ENCODE measurements at places on chromosomes 16 and 17.

DNA sequence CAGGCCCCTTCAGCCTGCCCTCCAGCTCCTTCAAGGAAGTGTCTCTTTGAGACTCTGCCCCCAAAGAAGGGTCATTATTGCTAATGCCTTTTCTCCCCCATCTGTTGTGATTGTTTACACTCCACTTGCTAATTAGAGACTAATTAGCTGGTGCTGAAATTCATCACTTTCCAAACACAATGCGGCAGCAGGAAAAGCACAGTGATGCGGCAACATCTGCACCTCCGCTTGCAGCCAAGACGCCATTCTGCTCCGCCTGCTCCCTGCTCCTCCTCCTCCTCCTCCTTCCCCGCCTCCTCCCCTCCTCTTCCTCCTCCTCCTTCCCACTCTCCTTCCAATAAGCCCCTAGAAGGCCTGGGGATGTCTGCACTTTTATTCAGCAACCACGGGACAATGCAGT lies 110.5 kb downstream of the SDK2 start:
- DNase-seq, result no peak

- no peak for DNase-seq
Observed at GRCh38 chr17:71080937-71081336, 911.6 kb downstream of the KCNJ2 start.

- DNase-seq, result no peak
Observed at GRCh38 chr16:49998991-49999390, 26.0 kb upstream of the CNEP1R1 start.

- DNase-seq, result no peak
Observed at GRCh38 chr16:85641776-85642176, 28.7 kb downstream of the GSE1 start.

- peak; percentile 51 for DNase-seq
Observed at GRCh38 chr17:36148559-36149295, 27.7 kb downstream of the TBC1D3B start.

DNA sequence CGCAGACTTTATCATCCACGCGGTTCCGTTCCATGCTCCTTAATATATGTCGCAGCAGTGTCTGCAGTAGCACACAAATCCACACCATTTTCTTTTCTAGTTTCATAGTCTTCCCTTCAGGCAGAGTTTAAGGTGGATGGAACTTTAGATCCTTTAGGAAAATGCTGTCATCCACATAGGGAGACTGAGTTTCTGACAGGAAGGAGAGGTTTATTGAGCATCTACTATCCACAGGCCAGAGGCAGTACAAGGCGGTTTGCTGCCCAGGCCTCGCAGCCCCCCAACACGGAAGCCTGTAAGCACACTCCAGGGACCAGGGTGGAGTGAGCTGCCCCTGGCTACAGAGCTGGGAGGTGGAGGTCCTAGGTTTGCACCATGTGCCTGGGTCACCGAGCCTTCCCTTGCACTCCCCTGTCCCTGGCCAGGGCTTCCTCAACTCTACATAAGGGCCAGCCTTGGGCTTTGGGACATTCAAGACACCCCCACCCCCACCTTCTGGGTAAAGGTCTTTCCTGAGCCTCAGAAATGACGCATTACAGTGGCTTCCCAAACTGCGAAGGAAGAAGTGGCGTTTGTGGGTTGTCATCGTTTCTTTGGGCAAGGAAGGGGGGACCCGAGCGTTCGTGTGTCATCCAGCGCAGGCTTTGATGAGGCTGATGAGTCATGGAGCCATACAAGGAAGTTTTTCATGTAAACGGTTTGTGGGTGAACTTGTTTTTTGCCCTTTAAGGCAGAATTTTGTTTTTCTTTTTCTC lies 146.5 kb upstream of the PLCG2 start:
- peak; percentile 88 for DNase-seq

- DNase-seq, result no peak
Observed at GRCh38 chr17:7370853-7371252, 10.0 kb upstream of the TNK1 start.

DNA sequence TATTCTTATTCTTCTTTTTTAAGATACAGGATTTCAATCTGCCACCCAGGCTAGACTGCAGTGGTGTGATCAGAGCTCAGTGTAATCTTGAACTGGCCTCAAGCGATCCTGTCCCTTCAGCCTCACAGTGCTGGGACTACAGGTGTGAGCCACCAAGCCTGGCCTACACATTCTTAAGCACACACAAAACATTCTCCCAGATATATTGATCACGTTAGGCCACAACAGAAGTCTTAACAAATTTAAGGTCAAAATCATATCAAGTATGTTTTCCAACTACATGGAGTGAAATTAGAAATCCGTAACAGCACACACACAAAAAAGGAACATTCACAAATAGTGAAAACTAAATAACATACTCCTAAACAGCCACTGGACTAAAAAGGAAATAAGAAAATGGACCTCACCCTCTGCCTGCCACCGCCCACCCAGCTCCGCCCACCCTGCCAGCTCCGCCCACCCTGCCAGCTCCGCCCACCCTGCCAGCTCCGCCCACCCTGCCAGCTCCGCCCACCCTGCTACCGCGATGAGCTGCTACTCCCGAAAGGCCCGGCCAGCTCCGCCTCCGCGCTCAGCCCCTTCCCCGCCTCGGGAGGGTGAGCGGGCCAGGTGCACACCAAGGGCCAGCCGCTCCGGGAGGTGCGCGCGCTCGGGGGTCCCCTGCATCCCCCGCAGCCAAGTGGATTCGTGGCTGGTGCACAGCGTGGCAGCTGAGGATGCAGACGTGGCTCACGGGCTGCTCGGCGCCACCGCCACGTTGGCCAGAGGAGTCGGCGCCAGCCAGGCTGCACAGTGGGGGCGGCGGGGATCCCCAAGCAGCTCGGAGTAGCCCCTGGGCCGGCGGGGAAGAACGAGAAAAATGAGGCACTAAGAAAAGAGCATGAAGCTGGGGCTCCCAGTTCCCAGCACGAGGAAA lies 41.2 kb downstream of the C16orf87 start:
- DNase-seq, result peak; percentile 54

DNA sequence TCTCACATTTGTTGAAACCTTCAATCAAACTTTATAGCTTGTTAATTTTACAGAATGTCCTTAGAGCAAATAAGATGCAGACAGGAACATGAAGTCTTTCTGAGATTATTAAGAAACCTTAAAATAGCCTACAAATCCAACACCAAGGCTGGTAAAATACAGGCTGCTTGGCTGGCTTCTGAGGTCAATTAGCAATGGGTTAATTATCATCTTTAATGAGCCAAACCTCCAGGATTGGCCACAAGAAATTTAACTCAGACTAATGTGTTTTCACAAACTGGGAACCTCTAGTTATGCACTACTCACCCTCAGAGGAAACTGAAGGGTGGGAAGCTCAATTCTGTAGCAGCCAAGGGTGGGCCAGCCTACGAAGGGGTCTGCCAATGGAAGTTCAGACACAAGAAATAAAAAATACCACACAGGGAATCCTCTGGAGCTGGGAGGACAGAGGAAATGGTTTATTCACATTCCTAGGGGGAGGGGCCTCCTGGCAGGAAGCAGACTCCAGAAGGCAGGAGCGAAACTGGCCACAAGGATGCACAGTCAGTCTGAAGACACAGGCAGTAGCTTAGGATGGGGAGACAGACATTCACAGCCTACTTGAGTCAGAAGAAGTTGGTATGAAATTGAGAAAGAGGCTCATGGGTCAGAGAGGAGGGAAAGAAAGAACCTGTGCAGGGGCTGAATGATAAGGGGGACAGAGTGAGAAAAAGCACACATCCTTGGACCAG lies 36.1 kb downstream of the HIC1 start:
- peak; percentile 96 for DNase-seq

DNA sequence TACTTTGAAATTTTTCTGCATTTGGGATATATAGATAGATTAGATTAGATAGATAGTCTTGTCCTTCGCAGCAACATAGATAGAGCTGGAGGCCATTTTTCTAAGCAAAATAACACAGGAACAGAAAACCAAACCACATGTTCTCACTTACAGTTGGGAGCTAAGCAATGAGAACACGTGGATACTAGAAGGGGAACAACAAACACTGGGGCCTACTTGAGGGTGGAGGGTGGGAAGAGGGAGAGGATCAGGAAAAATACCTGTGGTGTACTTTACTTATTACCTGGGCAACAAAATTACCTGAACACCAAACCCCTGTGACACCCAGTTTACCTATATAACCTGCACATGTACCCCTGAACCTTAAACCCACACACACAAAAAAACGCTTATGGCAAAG lies 14.3 kb downstream of the PRKAR1A start:
- no peak for DNase-seq

- DNase-seq, result peak; percentile 6
Observed at GRCh38 chr16:50547340-50548124, 664 bp upstream of the NKD1 start.

DNA sequence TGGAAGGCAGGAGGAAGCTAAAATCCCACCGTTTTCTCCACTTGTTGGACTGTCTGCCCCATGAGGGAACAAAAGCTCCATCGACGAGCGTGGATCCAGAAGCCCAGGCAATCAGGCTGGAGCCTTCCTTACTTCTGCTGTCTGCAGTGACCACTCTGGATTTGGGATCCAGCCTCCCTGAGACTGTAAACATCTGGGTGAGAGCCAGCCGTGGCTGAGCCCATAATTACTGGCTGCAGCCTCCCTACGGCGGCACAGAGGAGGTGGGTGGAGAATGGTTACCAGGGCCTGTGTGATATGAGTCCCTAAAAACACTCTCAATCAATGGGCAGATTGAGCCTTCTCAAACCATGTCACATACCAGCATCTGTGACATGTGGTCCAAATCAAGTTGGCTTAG lies 158.2 kb downstream of the FOXL1 start:
- no peak for DNase-seq

GRCh38 chr16:75821117-75821516 lies 94.8 kb upstream of the CPHXL start:
- no peak for DNase-seq

- DNase-seq, result peak; percentile 27
Observed at GRCh38 chr17:57899822-57900221, 50.0 kb upstream of the MRPS23 start.

- peak; percentile 100 for DNase-seq
Observed at GRCh38 chr17:53722407-53722806, 100.3 kb upstream of the KIF2B start.

DNA sequence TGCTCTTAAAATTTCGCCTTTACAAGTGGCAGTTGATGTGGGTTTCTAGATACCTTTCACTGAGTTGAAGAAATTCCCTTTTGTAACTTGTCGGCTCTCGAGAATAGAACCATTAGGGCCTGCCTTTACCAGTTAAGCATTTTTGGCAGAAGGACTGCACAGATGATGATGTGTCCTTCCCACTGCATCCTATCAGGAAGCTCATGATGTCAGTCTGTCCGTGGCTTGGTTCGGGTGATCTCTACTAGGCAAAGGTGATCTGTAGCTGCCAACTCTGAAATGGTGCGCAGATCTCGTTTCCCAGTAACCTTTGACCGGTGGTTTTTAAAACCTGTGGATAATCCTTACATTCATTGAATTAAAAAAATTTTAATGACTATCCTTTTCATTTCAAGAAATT lies 49.7 kb downstream of the ZNRF1 start:
- no peak for DNase-seq

- DNase-seq, result no peak
Observed at GRCh38 chr16:58046054-58046881, 20.7 kb downstream of the MMP15 start.

GRCh38 chr17:49570540-49571242 lies 5.0 kb upstream of the NXPH3 start:
- DNase-seq, result no peak

DNA sequence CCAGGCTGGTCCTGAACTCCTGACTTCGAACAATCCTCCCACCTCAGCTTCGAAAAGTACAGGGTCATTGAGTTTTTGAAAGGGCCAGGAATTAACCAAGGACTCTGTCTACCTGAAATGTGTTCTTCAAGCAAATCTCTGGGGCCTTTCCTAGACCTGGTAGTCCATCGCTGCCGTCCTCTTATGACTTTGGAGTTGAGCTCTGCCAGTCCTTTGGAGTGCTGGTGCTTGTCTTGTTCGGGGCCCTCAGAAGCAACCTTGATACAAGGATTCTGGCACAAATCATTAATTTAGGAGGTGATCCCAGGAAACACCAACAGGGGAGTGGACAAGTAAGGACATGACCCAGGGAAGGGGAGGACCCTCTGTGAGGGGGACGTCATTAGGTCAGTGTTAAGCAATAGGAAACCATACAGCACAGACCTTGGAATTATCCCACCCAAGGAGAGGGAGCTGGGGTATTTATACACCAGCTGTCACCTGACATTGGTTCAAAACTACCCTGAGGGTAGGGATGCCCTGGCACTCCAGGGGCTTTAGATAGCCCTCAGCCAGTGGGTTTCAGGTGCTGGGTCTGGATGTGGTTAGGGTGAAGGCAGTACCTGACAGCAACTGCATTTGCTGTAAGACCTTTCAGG lies 187.2 kb downstream of the FOXL1 start:
- DNase-seq, result no peak

- DNase-seq, result peak; percentile 70
Observed at GRCh38 chr17:17119533-17119932, 77.3 kb downstream of the MPRIP start.

- peak; percentile 65 for DNase-seq
Observed at GRCh38 chr17:28828294-28829040, 14.1 kb downstream of the FAM222B start.

DNA sequence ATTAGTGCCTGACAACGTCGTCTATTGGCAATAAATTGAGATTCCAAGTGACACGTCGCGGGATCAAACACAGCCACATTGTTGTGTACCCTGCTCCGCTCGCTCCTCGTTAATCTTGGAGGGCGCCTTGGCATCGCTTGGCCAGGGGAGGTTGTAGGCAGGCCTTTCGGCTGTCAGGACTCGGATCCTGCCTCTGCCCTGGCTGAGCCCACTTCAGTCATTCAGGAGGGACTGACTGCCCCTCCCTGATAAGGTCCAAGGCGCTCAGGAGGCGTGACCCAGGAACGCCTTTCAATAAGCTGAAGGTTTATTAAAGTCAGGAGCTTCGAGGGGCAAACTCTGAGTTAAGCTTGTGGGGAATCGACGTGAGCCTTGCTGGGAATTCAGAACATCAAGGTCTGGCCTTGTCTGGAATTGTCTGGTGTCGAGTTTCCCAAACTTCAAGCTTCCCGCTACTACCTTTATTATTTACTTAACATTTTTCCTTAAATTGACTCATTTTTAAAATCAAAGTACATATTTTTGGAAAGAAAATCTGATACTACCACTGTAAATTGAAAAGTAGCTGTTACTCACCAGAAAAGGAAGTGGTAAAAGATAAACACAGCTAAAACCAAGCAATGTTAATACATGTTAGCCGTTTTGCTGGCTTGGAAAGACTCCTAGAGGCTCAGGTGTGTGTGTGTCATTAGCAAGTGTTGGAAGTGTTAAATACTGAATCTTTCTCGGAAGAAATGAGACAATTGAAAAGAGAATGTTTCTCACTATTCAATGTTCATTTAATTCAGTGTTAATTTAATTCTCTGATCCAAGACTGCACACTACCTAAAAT lies 5.3 kb upstream of the IRX3 start:
- no peak for DNase-seq

Measured in EL (cell line).